ENCODE measurements at places on chromosomes 16 and 17.

DNA sequence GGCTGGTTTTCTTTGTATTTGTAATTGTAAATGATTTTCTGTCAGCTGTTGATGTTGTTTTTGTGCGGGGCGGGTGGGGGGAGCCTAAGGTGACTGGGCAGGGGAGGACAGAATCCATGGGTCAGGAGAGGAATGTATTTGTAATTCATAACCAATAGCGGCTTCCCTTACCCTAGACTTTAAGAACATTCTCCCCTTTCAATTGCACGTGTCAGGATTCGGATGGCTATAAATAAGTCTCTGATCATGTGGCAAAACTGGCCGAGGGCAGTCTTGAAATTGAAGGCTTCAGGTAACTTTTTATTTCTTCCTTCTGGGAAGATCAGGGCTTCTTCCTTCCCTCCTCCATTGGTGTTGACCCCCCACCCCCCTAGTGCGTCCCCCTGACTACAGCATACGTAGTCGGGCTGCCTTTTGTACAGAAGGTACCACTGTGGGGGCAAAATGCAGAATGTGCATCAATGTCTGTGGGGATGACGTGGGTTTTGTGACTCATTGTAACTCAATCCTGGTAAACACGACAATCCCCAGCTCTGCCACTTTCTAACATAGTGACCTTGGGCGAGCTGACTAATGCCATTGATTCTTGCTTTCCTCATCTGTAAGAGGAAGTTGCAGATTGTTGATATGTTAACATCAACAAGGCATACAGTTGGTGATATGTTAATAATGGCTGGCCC lies 16.2 kb downstream of the MARCHF10 start:
- no peak for DNase-seq

DNA sequence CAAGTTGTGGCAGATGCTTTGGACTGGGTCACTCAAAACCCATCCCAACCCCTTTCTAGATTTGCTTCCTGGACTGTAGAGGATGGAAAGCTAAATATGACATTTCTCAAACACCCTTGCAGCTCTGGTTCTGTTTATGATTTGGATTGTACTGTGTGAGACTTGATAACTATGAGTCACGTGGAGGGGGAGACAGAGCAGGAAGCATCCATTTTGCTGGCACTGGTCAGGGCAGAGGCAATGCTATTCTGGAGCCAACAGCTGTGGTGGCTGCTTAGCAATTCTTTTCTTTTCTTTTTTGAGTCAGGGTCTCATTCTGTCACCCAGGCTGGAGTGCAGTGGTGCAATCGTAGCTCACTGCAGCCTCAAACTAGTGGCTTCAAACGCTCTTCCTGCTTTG lies 13.6 kb upstream of the TERF2 start:
- no peak for DNase-seq

- no peak for DNase-seq
Measured at GRCh38 chr17:39641883-39642282, 4.9 kb downstream of the STARD3 start.

- no peak for DNase-seq
Measured at GRCh38 chr16:82470620-82471152, 156.1 kb upstream of the CDH13 start.

GRCh38 chr17:2190014-2190413 lies 113.6 kb downstream of the SMG6 start:
- DNase-seq = no peak

DNA sequence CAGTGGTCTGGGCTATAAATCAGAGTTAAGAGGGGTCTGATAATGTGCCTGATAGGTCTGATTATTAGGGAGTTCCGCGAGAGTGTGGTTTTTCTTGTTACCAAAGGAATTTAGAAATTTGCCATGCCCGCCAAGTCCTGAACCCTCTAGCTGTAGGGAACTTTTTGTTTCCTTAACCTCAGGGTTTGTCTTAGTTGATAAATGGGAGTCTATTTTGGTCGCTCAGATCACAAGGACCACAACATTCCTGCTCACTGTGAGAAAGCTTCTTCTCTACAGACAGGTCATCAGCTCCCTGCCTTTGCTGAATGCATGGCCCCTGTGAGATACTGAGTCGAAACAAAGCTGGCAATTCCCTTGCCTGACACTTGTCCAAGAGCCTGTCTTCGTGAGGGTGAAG lies 497.8 kb downstream of the HS3ST4 start:
- DNase-seq = no peak

- DNase-seq = no peak
Measured at GRCh38 chr16:9092978-9093344, 1.5 kb downstream of the HAPSTR1 start.

DNA sequence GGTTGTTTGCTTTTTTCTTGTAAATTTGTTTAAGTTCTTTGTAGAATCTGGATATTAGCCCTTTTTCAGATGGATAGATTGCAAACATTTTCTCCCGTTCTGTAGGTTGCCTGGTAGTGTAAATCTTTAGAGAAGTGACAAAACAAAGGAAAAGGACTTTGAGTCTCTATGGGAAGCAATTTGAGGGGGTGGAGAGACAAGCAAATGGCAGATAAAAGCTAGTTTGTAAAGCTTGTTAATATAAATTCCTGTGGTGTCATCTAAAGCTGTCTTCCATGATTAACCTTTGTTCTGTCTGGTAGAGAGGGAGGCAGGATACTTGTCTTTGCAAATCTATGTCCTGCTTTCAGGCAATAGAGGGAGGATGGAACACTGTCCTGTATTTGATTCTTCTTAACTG lies 40.6 kb upstream of the CACNG4 start:
- no peak for DNase-seq

DNA sequence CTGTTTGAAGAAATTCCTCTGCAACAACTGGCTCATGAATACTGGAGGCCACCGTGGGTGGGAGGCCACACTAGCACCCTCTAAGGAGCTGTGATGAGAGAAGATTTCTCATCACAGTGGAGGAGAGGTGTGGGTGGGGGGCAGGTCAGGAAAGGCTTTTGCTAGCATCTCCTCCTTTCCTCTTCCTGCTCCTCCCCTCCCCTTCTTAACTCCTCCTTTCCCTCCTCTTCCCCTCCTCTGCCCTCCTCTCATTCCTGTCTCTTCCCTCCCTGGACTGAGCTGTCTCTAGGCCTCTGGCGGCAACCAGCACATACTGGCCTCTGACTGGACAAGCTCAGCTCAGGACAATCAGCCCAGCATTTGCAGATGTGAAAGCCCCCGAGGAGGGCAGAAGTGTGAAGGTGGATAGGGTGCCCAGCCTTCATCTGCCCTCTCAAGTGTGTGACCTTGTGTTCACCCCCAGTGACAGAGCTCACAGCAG lies 19.0 kb upstream of the LHX1 start:
- no peak for DNase-seq

GRCh38 chr16:3607161-3607560 lies 4.2 kb downstream of the SLX4 start:
- DNase-seq = no peak

GRCh38 chr17:28724500-28725165 lies 1.4 kb downstream of the TLCD1 start:
- no peak for DNase-seq

- no peak for DNase-seq
Measured at GRCh38 chr16:56916571-56917403, 15.2 kb upstream of the HERPUD1 start.

- DNase-seq = no peak
Measured at GRCh38 chr17:8740486-8740885, 4.2 kb downstream of the CCDC42 start.

GRCh38 chr17:68693466-68693865 lies 92.3 kb upstream of the FAM20A start:
- no peak for DNase-seq

DNA sequence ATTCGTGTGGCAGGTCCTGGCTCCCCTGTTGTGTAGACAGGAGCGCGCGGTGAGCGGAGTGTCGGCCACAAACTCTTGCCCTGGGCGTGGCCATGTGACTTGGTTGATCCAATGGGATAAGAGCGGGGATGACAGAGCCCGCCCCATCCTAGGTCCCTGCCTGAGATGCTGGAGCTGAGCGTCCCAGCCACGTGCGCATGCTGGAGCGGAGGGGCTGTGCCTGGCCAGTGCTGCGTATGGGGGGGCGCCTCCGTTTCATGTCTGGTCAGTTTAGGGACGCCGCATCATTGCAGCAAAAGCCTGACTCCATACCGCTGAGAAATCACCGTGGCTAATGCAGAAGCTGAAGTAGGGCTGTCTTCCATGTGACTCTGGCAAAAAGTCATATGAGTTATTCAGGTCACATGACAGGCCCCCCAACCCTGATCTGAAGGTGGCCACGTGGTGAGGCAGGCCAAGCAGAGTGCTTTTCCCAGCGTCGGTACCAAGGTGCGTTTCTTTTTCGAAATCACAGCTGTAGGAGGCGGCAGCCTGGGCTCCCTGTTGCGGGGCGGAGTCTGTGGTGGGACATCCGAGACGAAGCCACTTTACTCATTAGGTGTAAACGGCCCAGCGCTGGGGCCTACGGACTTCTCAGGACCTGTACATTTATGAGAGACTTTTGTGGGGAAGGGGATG lies 22.5 kb downstream of the HSBP1 start:
- no peak for DNase-seq

GRCh38 chr17:17683710-17684365 lies 2.6 kb downstream of the RAI1 start:
- DNase-seq = no peak

DNA sequence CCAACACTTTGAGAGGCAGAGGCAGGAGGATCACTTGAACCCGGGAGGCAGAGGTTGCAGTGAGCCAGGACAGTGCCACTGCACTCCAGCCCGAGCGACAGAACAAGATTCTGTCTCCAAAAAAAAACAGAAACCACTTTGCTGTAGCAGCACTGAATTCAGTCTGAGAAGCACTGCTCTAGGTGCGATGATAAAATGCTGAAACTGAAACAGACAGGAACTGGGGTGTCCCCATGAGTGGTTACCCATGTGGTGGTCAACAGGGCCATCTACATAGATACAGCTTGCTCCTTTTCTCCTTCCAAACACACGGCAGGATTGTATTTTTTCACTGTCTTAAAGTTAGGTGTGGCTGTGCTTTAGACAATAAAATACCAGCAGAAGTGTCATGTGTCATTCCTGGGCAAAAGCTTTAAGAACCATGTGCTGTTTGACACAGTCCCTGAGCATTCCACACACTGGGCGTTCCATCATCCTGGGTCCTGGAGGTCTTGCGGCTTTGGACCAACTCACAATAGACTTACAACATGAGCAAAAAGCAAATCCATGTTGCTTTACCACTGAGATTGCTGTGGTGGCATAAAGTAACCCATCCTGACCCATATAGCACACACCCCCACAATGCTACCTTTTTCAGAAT lies 11.5 kb downstream of the GAS7 start:
- DNase-seq = no peak

DNA sequence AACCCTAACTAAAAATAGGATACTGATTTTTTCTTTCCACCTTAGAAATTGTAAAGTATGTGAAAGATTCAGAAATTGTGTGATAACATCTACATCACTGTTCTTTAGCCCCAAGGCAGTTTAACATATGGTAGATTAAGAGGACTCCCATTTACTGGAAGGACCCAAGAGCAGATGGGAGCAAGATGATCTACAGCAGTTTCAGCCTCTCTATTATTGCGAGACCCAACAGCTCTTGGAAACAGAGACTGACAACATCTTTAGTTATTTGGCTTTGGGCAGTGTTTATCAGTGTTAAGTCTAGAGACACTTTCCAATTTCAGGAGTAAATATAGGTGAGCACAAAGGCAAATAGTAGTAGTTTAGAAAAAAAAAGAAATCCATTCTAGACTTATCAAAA lies 124.9 kb upstream of the CORO6 start:
- no peak for DNase-seq

- DNase-seq = no peak
Measured at GRCh38 chr17:9521062-9521461, 54.6 kb downstream of the STX8 start.

- DNase-seq = no peak
Measured at GRCh38 chr17:8482546-8482945, 46.9 kb downstream of the NDEL1 start.

DNA sequence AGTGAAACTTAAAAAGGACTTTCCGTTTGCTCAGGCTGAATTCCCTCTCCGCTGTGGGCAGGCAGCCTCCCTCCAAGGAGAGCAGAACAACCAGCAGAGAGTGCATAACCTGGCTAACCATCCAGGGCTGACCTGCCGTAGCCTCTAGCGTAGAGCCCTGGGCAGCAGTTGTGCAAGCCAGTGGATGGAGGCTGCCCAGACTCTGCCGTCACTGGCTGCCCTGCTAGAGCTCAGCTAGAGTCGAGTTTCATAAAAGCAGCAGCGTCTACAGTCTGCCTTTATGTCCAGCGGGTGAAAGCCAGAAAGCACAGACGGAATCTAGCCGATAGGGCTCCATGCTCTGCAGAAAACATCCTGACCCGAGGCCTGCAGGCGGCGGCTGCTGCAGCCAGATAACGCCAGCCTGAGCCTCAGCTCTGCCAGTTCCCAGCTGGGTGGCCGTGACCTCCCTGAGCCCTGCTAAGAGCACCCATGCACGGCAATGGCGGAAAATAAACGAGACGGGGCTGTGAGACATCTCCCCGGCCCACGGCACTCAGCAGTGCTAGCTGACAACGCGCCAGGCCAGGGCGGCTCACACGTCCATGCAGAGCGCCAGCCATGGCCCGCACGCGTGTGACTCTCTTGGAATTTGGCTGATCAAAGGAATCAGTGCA lies 231.3 kb downstream of the ENGASE start:
- no peak for DNase-seq

GRCh38 chr16:9495824-9496223 lies 404.4 kb downstream of the HAPSTR1 start:
- DNase-seq = no peak

- no peak for DNase-seq
Measured at GRCh38 chr16:84396537-84397008, 28.2 kb downstream of the ATP2C2 start.

DNA sequence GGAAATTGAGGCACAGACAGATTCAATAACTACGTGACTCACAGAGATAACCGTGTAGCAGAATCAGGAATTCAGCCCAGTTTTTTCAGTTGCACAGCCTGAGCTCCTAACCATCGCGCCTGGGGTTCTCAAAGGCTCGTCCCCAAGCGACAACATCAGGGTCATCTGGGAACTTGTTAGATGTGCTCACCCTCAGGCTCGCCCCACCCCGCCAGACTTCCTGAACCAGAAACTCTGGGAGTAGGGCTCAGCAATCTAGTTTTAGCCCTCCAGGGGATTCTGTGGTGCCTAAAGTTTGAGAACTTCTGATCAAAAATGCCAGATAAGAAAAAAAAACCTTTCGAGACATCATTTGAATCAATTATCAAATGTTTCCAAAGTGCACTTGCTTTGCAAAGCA lies 559.8 kb downstream of the WWOX start:
- DNase-seq = no peak

DNA sequence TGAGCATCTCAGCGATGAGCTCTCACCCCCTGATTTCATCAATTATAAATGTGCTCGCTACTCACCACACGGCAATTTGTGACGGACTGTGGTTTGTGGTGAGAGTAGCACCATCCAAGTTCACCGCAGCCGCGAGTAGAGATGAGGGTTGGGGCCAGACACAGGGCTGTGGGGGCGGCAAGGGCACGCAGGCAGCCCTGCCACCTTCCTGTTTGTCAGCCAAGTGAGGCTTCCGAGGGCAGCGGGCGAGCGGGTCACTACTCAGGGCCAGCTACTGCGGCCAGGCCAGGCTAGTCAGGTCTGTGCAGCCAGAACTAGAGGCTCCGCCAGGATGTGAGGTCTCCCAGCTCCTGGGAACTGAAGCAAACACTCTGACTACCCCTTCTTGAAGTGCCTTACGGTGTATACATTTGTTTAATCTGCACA lies 39.6 kb upstream of the MEOX1 start:
- DNase-seq = no peak

- no peak for DNase-seq
Measured at GRCh38 chr16:81779536-81780320, 637 bp downstream of the PLCG2 start.

GRCh38 chr17:79039171-79039570 lies 15.2 kb downstream of the C1QTNF1 start:
- no peak for DNase-seq

GRCh38 chr17:41523787-41524186 lies 4.3 kb downstream of the KRT19 start:
- DNase-seq = no peak

Measured in esophagus squamous epithelium (tissue), 5 donors.